ENCODE measurements at places on chromosomes 13 and 19. TPM values are rescaled to one million over a fixed set of nuclear protein-coding genes. Genes with fewer than 3 reads are reported as not detected.

GRCh38 chr13:44870456-44870929 is 118.8 kb downstream of the NUFIP1 start:
- no peaks in the 10 kb centered on the region for H3K36me3 ChIP-seq
- DNase-seq, result peak; percentile 78
- no peaks in the 10 kb centered on the region for H3K4me1 ChIP-seq
- no peak overlapping the region for H3K27ac ChIP-seq
- H3K4me3 ChIP-seq, result no peak overlapping the region

GRCh38 chr13:27826379-27827353 is 34.4 kb downstream of the GSX1 start:
- H3K36me3 ChIP-seq, result no peaks in the 10 kb centered on the region
- peaks cover 81% of the 10 kb centered on the region for H3K27me3 ChIP-seq
- DNase-seq, result peak; percentile 83
- peak overlapping the region; percentile 21 for H3K4me3 ChIP-seq

GRCh38 chr13:113216254-113217048 is 7.0 kb downstream of the CUL4A start:
- H3K4me1 ChIP-seq, result peaks cover 68% of the 10 kb centered on the region
- H3K36me3 ChIP-seq, result peaks cover 38% of the 10 kb centered on the region
- H3K27ac ChIP-seq, result peak overlapping the region; percentile 31
- no peaks in the 10 kb centered on the region for H3K27me3 ChIP-seq
- no peak overlapping the region for H3K4me3 ChIP-seq

GRCh38 chr19:45442778-45443461 is 19.2 kb upstream of the ERCC1 start:
- no peaks in the 10 kb centered on the region for H3K27me3 ChIP-seq
- peak overlapping the region; percentile 93 for H3K27ac ChIP-seq
- DNase-seq, result peak; percentile 84
- no peaks in the 10 kb centered on the region for H3K36me3 ChIP-seq
- peaks cover 41% of the 10 kb centered on the region for H3K4me1 ChIP-seq

- no peak overlapping the region for H3K4me3 ChIP-seq
- no peak for DNase-seq
- H3K27ac ChIP-seq, result no peak overlapping the region
- H3K4me1 ChIP-seq, result peaks cover 10% of the 10 kb centered on the region
- H3K36me3 ChIP-seq, result no peaks in the 10 kb centered on the region
Measured at GRCh38 chr19:40525234-40526051, 51.2 kb upstream of the SHKBP1 start.

DNA sequence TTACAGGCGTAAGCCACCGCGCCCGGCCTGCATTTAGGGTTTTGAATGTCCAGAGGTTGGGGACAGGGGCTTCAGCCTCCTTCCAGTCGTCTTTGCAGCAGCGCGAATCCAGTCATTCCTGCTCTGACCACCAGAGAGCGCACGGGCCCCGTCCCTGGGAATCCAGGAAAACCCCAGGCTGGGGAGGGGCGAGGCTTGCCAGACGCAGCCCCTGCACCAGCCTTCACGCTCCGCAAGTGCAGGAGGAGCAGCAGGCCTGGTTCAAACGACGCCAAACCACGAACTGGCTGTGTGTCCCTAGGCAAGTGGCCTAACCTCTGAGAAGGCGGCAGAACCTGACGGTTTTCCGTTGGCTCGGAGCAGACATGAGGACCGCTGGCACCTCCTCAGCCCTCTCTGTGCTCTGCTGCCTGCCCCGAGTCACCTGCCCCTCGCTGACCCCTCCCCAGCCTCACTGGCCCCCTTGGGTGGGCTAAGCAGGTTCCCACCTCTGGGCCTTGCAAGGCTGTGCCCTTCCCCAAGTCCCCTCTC is 2.0 kb upstream of the RNF126 start:
- no peaks in the 10 kb centered on the region for H3K36me3 ChIP-seq
- peak overlapping the region; percentile 34 for H3K4me3 ChIP-seq
- peak overlapping the region; percentile 53 for H3K27ac ChIP-seq
- peak; percentile 86 for DNase-seq
- H3K27me3 ChIP-seq, result no peaks in the 10 kb centered on the region

GRCh38 chr19:50361290-50362029 is 4.0 kb downstream of the NAPSA start:
- no peaks in the 10 kb centered on the region for H3K27me3 ChIP-seq
- DNase-seq, result peak; percentile 78
- H3K4me3 ChIP-seq, result peak overlapping the region; percentile 53

DNA sequence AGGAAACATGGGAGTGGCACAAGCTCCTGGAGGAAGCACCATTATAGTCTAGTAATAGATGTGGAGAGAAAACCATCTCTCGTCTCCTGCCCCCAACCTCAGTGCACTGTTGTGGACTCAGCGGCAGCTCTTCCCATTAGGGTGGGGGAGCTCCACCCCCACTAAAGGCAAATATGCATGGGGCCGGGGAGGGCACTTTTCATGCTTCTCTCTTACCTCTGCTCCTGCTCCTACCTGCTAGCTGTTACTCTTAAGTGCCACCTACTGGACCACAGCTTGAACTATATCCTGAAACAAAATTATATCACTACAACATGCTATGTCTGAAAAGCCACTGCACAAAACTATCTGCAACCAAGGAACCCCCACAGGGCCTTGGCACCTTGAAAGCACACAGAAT is 112.6 kb upstream of the DACH1 start:
- no peak overlapping the region for H3K27ac ChIP-seq
- DNase-seq, result no peak
- no peaks in the 10 kb centered on the region for H3K36me3 ChIP-seq
- no peaks in the 10 kb centered on the region for H3K4me1 ChIP-seq

DNA sequence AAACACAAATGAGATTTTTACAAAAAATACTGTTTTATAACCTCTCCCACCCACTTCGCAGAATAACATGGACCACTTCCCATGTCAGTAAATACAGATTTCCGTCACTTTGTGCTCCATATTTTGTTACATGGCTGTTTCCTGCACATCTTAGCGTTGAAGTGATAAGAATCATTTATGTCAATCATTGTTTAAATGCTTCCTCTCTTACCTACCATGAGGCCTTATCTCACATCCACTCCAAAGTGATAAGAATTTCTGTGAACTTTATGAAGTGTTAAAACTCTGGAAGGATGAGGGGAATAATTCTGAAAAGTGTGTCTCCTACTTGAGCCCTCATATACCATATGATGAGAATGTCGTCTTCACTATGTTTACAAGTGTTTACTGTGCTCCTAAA is 36.6 kb upstream of the IL17D start:
- H3K4me1 ChIP-seq, result no peaks in the 10 kb centered on the region
- no peak for DNase-seq
- no peak overlapping the region for H3K27ac ChIP-seq
- no peak overlapping the region for H3K4me3 ChIP-seq
- H3K27me3 ChIP-seq, result no peaks in the 10 kb centered on the region
- peaks cover 9% of the 10 kb centered on the region for H3K36me3 ChIP-seq

GRCh38 chr13:19681517-19681916 is 48.1 kb downstream of the MPHOSPH8 start:
- no peak overlapping the region for H3K27ac ChIP-seq
- no peaks in the 10 kb centered on the region for H3K27me3 ChIP-seq
- H3K36me3 ChIP-seq, result peaks cover 19% of the 10 kb centered on the region
- no peaks in the 10 kb centered on the region for H3K4me1 ChIP-seq

GRCh38 chr13:114096031-114096485 is 36.4 kb downstream of the RASA3 start:
- H3K4me1 ChIP-seq, result peaks cover 5% of the 10 kb centered on the region
- H3K36me3 ChIP-seq, result no peaks in the 10 kb centered on the region
- H3K27me3 ChIP-seq, result no peaks in the 10 kb centered on the region
- no peak overlapping the region for H3K27ac ChIP-seq

- H3K27ac ChIP-seq, result no peak within 1 kb of the TSS
- no peaks in the 10 kb centered on the region for H3K36me3 ChIP-seq
- H3K4me1 ChIP-seq, result no peaks in the 10 kb centered on the region
- H3K27me3 ChIP-seq, result no peaks in the 10 kb centered on the region
- H3K4me3 ChIP-seq, result no peak within 1 kb of the TSS
- DNase-seq, result peak; percentile 41
Measured at GRCh38 chr19:22832031-22832762, at the start of gene ZNF723. Gene ZNF723, plus strand, starts transcription at chr19:22832291. Its CDS starts 89 bp downstream, at chr19:22832380.

GRCh38 chr13:93244918-93245280 is 18.3 kb downstream of the GPC6 start:
- H3K36me3 ChIP-seq, result no peaks in the 10 kb centered on the region
- no peaks in the 10 kb centered on the region for H3K4me1 ChIP-seq
- no peaks in the 10 kb centered on the region for H3K27me3 ChIP-seq
- H3K4me3 ChIP-seq, result peak overlapping the region; percentile 38

GRCh38 chr19:55623561-55623960 is 805 bp downstream of the ZNF784 start:
- peak overlapping the region; percentile 41 for H3K27ac ChIP-seq
- H3K4me1 ChIP-seq, result peaks cover 40% of the 10 kb centered on the region
- H3K4me3 ChIP-seq, result peak overlapping the region; percentile 56
- no peak for DNase-seq

GRCh38 chr19:16355293-16356043 is 30.8 kb downstream of the KLF2 start:
- peaks cover 24% of the 10 kb centered on the region for H3K4me1 ChIP-seq
- H3K36me3 ChIP-seq, result no peaks in the 10 kb centered on the region
- H3K27me3 ChIP-seq, result no peaks in the 10 kb centered on the region
- peak; percentile 66 for DNase-seq
- no peak overlapping the region for H3K27ac ChIP-seq

DNA sequence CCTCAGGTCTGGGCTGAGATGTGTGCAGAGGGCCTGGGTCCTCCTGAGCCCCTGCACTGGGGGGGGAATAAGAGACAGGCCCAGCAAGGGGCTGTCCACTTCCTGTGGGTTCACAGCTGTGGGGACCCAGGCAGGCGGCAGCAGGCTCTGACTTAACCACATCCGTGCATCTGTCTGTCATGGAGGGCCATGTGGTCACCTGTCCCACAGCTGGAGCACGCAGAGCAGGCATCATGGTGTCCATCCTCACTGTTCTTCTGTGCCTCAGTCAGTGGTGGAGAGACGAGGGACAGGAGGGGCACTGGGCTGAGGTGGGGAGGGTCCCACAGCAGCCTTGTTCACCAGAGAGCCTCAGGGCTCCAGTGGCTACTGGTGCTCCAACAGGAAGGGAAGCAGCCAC is 16.3 kb upstream of the KIR3DL3 start:
- H3K4me1 ChIP-seq, result no peaks in the 10 kb centered on the region
- no peak overlapping the region for H3K4me3 ChIP-seq
- H3K36me3 ChIP-seq, result no peaks in the 10 kb centered on the region
- H3K27ac ChIP-seq, result no peak overlapping the region
- DNase-seq, result no peak

DNA sequence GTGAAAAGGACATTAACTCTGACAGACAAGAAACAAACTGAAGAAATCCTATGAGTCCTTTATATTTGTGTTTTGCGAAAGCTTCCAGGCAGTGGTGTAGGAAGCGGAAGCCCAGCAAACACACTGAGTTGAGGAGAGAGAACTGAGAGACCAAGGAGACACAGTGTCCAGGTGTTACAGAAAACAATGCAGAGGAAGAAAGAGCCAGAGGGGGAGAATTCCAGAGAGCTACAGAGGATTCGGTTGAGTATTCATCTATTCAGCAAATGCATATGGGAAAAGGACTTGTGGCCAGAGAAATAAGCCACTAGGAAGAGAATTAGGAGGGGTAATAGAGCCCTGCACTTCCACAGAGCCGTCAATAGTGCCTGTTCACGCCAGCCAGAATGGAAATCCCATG is 183.5 kb downstream of the LIG4 start:
- no peak overlapping the region for H3K4me3 ChIP-seq
- H3K36me3 ChIP-seq, result no peaks in the 10 kb centered on the region

DNA sequence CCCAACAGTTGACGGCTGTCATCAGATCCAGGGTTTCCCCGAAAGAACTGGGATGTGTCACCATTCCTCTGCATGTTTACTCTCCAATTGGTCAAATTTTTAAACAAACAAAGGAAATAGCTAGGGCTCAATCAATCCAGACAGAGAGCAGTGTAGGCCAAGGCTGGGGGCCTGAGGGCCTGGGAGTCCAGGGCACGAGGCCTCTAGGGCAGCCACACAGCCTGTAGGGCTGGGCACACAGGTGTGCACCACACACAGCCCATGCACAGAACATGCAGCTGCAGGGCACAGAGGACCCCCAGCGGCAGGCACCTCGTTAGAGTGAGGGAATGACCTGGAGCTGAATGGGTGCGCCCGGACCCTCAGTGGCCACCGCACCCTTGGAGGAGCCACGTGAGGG is 9.5 kb downstream of the MIER2 start:
- H3K4me3 ChIP-seq, result no peak overlapping the region
- H3K4me1 ChIP-seq, result peaks cover 12% of the 10 kb centered on the region
- H3K27ac ChIP-seq, result no peak overlapping the region
- DNase-seq, result no peak
- H3K27me3 ChIP-seq, result no peaks in the 10 kb centered on the region
- H3K36me3 ChIP-seq, result peaks cover 47% of the 10 kb centered on the region

DNA sequence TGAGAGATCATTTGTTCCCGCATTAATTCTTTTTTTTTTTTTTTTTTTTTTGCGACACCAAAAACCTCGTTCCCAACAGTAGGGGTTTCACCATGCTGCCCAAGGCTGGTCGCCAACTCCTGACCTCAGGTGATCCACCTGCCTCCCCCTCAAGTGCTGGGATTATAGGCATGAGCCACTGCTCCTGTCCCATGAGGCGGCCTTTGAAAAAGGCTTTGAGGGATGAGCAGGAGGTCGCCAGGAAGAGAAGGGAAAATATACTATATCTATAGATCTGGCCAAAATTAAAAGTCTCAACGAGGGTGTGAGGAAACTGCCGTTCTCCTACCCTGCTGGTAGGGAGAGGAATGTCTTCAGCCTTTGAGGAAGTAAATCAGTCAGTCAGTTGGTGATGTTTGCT is 26.2 kb downstream of the ZNF473 start:
- H3K4me3 ChIP-seq, result no peak overlapping the region
- no peak overlapping the region for H3K27ac ChIP-seq
- H3K36me3 ChIP-seq, result no peaks in the 10 kb centered on the region
- peaks cover 10% of the 10 kb centered on the region for H3K4me1 ChIP-seq
- DNase-seq, result no peak

- no peak for DNase-seq
- H3K27ac ChIP-seq, result no peak overlapping the region
- H3K4me3 ChIP-seq, result no peak overlapping the region
- peaks cover 3% of the 10 kb centered on the region for H3K27me3 ChIP-seq
Measured at GRCh38 chr19:51253088-51253806, 2.4 kb downstream of the SIGLECL1 start.

DNA sequence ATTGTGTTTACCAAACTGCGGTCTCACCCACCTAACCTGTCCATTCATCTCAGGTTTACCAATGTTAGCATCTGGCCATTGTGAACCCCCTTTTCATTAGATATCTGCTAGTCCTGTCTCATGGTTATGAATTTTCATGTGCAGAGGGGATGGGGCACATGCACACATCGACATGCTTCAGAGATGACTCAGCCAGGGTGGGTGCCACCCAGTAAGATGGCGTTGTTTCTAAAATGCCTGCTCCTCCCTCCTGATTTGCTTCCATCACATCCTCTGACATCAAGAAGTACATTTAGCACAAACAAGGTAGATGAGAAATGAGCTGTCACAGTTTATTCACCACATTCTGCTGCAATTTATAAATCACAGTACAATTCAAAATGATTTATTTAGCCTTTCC is 51.3 kb downstream of the GPALPP1 start:
- H3K4me1 ChIP-seq, result no peaks in the 10 kb centered on the region
- H3K27ac ChIP-seq, result no peak overlapping the region
- DNase-seq, result no peak
- peaks cover 7% of the 10 kb centered on the region for H3K36me3 ChIP-seq
- H3K4me3 ChIP-seq, result no peak overlapping the region

Gene KLF5
- 46.6 TPM for total RNA-seq

Gene LRRC63
- 1.7 TPM for total RNA-seq

Gene PSMC4
- total RNA-seq, result 57.3 TPM

Gene ERICH6B
- total RNA-seq, result not detected

Gene RNF113B
- total RNA-seq, result not detected

Gene KLK15
- total RNA-seq, result not detected

Gene PTGER1
- total RNA-seq, result 0.62 TPM

Gene PDX1
- total RNA-seq, result not detected

Gene ATCAY
- not detected for total RNA-seq

Gene ZNF490
- total RNA-seq, result 10.3 TPM

Gene MEIOSIN
- total RNA-seq, result not detected

All from lower lobe of right lung (tissue), 2 donors.